ENCODE measurements at places on chromosomes 3 and 15.

GRCh38 chr3:82773207-82773606 lies 1011.8 kb upstream of the GBE1 start:
- DNase-seq, result no peak

DNA sequence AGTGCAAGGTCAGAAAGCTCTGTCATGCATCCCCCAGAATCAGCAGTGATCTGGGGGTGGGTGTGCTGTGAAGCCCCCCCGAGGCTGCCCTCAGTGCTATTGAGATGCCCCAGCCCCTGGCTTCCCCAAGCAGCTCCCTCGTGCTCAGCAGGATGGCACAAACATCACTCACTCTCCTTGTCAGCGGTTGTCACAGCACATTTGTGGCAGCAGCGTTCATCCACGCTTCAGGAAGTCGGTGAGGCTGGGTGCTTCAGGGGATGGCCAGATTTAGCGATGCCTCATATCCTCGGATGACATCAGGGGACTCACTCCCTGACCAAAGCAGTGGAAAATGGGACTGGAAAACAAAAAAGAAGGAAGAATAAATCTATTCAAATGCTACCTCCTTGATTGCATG lies 54.4 kb upstream of the SLC6A11 start:
- DNase-seq, result no peak

DNA sequence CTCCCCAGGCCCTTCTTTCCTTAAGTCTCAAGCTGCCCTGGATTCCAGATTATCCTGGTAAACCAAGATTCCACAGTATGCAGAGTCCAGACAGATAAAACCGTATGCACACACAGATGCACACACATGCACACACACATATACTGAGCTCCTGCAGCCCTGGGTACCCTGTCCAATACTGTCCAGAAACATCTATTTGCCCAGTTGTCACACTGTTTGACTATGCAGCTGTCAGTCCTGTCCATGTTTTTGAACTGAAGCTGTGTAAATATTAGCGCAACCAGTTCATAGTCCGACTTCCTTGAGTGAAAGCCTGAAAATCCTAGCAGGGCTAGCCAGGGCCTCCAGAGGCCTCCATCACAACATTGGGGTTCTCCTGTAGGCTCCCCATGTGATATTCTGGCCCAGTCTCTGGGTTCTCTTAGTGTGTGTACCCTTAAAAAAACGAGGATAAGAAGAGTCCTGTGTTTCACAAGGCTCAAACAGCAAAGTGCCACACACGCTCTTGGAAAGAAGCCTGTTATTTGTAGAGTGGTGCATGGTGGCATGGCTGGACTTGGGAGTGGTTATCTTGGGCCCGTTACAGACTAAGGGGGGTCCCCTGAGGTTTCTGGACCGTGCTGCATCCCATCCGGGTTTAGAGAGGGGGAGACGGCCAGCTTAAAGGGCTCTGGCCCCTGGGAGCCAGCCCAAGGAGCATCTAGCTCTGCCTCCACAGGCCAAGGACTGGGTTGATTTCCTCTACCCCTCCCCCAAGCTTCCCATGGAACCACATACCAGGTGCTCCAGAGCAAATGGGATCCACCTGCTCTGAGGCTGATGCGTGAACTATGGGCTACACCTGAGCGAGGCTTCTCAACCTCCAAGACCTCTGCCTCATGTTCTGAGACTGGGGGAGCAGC lies 108.3 kb downstream of the IQSEC1 start:
- DNase-seq, result no peak

DNA sequence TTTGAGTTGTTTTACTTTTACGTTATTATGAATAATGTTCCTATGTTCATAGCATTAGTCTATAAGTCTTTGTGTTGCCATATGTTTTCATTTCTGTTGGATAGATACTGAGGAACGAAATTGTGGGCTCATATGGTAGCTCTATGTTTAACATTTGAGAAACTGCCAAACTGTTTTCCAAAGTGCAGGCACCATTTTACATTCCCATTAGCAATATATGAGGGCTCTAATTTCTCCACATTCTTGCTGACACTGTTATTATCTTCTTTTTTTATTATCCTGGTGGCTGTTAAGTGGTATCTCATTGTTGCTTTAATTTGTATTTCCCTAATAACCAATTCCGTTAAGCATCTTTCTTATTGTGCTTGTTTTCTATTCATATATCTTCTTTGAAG lies 1.8 kb upstream of the PIK3R4 start:
- no peak for DNase-seq

- DNase-seq, result no peak
Measured at GRCh38 chr15:100204771-100205170, 137.0 kb downstream of the ADAMTS17 start.

GRCh38 chr15:67382723-67383122 lies 128.1 kb downstream of the IQCH start:
- no peak for DNase-seq

DNA sequence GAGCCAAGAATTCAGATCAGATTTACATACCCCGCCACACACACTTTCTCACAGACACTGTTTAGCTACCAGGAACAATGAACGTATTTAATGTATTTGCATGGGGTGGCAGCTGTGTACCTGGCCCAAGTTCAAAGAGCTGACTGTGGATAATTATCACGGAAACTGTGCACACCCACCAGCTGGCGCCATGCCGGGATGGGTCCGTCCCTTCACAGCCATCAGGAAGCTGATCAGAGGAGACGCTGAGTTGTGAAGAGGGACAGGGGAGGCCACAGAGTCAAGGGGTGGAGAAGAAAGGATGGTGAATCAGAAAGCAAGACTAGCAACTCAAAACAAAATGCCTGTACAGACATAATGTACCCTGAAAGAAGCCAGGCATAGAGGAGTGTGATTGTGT lies 13.1 kb upstream of the PLA2G4D start:
- DNase-seq, result no peak

GRCh38 chr15:80967451-80967850 lies 22.2 kb downstream of the MESD start:
- peak; percentile 60 for DNase-seq

DNA sequence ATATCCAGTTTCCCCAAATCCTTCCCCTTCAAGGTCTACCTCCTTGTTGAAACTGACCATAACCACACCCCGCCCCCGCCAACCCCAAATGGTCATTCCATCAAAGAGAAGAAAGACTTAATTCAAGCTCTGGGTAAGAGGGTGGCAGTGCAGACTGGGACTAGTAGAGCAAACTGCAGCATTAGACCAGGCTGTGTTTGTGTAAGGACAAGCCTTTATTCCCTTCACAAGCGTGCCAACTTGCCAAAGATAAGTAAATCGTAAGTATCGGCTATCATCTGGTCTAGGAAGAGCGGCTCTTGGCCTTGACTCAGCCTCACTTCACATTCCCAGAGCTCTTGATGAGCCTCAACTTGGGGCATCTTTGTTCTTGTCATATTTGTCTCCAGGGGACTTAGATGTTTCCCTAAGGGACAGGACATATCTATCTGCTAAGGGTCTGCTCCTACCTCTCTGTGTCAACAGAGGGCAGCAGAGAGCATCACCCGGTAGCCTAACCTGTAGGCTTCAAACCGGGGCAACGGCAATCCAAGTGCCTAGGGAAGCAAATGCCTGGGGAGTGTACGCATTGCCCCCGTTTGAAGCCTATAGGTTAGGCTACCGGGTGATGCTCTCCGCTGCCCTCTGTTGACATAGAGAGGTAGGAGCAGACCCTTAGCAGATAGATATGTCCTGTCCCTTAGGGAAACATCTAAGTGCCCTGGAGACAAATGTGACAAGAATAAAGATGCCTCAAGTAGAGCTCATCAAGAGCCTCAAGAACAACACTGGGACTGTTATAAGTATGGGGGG lies 8.9 kb upstream of the MAP3K13 start:
- DNase-seq, result peak; percentile 70

DNA sequence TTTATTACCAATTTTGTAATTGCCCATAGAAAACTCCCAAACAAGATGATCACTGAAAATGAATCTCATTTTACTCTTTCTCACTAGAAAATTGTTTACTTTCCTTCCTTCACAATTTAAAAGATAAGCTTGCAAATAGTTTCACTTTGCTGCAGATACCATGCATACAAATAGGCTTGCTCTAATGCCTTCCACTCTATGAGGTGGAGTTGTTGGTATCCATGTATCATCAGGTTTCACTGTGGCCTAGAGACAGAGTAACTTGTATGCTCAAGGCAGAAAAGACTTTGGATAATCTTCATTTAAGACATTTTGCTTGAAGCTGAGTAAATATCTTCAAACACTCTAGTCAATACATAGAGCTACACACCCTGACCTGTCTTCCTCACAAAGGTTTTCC lies 60.8 kb downstream of the RYK start:
- DNase-seq, result no peak

DNA sequence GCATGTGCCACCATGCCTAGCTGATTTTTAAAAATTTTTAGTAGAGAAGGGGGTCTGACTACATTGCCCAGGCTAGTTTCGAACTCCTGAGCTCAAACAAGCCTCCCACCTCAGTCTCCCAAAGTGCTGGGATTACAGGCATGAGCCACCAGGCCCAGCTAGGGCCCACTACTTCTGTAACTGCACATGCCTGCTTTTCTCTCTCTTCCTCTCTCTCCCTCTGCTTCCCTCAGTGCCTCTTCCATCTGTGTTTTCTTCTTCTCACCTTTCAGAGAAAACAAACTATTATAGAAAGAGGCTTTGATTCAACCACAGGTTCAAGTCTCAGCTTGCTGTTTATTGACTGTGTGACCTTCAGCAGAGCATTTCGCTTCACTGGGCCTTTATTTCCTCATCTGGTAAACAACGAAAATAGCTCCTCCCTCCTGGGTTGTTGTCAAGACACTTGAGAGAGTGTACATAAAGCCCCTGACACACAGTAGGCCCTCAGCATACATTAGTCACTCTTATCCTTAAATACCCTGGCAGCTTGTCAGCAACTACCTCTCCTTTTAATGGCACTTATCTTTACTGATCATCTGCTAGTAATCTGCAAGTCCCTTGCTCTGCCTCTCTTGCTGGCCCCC lies 10.2 kb downstream of the TADA3 start:
- no peak for DNase-seq

- DNase-seq, result no peak
Measured at GRCh38 chr3:144295613-144296012, 324.0 kb downstream of the DIPK2A start.

GRCh38 chr3:82736696-82737277 lies 975.3 kb upstream of the GBE1 start:
- DNase-seq, result no peak

DNA sequence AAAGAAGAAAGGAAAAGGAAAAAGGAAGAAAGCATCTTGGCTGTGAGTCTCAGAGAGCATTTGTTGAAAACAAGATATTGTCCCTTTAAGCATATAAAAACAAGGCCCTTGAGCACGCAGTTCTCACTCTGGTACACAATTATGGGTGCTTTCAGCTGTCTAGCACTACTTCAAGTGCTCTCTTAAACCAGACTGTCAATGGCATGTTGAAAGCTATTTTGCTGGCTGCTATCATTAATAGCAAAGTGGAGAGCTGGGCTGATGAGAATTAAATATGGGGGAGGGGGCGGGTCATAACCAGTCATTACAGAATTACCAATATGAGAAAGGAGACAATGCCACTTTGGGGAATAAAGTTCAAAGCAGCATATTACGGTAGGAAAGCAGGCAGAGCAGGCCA lies 9.3 kb downstream of the TLE3 start:
- no peak for DNase-seq

- no peak for DNase-seq
Measured at GRCh38 chr3:70990723-70991122, 592.8 kb downstream of the FOXP1 start.

DNA sequence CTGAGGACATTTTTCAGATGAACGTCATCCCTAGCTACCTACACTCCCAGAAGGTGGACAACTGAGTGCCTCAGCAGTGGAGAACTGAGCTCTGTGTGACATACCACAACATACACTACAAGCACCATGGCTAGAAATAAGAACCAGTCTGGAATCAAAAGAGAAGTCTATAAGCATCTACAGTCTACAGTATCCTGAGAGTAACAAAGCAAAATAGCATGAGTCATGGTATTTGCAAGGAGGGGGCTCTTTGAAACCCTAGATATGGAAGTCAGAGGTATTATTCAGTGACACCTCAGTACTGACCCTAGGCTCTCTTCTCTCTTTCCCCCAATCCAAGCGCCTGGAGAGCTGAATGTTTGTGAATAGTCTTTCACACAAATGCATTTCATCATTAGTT lies 87.5 kb downstream of the TNIK start:
- no peak for DNase-seq

DNA sequence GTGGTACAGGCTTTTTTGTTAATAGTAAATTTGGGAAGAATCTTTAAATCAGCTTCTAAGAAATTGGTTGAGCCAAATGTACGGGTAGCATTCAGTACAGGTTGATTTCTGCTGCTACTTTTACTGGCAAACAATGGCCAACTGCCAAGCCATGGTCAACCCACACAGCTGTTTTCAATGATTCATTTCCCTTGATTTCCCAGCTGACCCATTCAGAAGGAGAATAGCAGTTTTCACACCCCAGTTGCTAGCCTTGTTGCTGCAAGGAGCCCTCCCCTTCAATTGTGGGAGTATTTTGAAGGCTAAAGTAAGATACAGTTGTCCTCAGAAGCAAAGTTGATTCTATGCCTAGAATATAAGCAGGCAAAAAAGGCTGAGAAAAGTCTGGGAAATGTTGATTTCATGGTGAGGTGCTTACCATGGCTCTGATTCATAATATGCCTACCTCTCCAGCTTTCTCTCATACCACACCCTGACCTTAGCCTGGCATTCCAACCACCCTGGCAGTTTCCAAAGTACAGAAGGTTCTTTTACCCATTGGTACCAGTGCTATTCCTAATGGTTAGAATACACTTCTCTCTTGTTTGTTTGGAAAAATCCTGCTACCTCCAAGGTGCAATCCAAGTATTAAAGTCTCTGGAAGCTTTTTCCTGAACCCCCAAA lies 320.3 kb upstream of the TGFBR2 start:
- no peak for DNase-seq

GRCh38 chr3:81995329-81995728 lies 233.9 kb upstream of the GBE1 start:
- DNase-seq, result no peak

DNA sequence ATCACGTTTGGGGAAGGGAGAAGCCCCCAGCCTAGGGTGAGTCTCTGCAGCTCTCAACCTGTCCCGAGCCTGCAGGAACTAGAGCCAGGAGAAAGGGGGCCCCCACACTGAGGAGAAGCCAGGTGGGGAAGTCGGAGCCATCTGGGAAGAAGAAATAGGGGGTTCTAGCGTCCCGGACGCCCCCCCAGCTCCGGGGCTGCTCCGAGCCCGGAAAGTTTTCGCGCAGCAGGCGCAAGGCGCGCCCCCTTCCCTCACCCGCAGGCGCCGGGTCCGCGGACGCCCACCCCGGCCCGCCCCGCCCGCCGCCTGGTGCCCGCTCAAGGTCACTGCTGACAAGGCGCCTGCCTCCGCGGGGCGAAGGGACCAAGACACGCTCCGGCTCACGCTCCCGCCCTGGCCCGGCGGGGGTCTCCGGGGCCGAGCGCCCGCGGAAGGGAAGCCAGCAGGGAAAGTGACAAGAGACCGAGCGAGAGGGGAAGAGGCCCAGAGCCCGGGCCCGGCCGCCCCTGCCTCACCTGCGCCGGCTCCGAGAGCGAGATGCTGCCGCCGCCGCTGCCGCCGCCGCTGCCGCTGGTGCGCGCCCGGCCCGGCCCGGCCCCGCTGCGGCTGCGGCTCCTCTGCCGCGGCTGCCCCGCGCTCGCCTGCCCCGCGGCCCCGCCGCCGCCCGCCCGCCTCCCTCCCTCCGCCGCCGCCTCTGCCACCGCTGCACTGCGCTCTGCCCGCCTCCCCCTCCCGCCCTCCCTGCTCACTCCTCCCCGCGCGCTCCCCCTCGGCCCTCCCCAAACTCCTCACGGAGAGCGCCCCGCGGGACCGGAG lies 108.4 kb upstream of the SLC6A11 start:
- DNase-seq, result no peak

GRCh38 chr15:88249220-88249619 lies 7.3 kb downstream of the NTRK3 start:
- no peak for DNase-seq

All from suprapubic skin (tissue), 4 donors.